ENCODE measurements at places on chromosomes 2 and 18.

DNA sequence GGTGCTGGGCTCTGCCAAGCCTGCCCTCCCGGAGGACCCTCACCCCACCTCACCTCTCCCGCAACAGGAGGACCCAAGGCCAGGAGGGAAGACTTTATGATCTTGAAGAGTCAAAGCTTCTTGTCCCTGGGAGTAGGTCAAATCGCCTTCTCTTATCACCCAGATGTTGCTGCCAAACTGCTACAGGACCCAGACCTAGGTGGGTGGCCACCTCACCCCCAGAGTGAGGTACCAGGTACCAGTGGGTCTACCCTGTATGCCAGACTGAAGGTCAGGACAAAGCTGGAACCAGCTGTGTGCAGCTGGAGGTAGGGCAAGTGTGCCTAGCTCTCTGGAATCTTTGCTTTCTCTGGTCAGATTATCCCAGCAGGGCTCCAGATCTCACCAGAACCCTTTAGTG, 197.2 kb downstream of the ZFP36L2 start:
- DNase-seq = no peak

- no peak for DNase-seq
Measured at GRCh38 chr18:49786019-49786720, 27.2 kb downstream of the ACAA2 start.

- no peak for DNase-seq
Measured at GRCh38 chr2:214649440-214650205, 159.9 kb downstream of the BARD1 start.

DNA sequence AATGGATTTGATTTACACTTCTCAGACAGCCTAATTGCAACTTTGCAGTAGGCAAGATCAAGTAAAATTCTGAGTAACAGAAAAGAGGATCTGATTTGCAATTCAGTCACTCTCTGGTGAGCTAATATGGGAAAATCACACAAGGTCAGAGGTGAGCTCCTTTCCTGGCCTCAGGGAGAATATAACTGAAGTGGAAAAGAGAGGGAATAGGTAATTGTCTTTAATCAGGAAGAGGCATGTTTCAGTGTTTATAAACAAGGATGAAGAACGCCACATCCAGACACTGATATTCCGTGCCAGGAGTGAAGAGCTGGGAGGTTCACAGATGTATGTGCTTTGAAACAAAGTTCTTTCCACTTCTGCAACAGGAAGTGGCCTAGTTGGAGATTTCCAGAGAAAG, 127.1 kb downstream of the ETAA1 start:
- no peak for DNase-seq

DNA sequence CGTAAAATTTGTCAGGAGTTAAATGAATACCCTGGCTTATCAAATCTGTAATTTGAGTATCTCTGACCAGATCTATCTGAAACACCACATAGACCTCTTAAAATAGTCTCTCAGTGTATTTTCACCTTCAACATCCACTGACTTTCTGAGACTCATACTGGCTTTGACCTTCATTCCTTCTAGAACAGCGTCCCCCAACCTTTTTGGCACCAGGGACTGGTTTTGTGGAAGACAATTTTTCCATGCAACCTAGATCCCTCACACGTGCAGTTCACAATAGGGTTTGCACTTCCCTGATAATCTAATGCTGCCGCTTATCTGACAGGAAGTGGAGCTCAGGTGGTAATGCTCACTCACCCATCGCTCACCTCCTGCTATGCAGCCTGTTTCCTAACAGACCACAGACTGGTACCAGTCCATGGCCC, 3.2 kb downstream of the NBAS start:
- no peak for DNase-seq
